ENCODE measurements at places on chromosomes 3 and 15. TPM values are rescaled to one million over a fixed set of nuclear protein-coding genes. Genes with fewer than 3 reads are reported as not detected.

Gene AADACL2
- not detected for total RNA-seq

Gene TEX55
- not detected for total RNA-seq

DNA sequence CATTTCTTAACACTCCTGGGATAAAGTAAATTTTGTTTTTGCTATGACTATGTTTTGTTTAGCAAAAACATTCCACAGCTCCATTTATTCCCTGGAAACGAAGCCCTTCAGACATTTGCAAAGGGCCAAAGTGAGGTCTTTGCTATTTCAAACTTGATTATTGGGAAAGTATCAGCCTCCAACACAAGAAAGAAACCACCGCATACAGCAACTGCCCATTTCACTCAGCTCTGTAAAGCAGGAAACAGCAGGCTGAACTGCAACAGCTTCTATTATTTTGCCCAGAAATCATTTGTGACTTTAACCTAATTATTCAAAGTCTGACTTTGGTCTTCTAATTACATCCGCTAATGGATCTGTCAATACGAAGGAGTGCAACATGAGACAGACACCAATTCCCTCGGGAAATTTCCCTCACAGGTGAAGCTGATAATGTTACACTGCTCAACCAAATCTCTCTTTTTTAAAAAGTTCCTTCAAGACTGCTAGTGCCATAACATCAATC, 72.1 kb downstream of the RFTN1 start:
- no peaks in the 10 kb centered on the region for H3K27me3 ChIP-seq
- H3K4me3 ChIP-seq, result no peak overlapping the region
- H3K4me1 ChIP-seq, result no peaks in the 10 kb centered on the region
- H3K27ac ChIP-seq, result peak overlapping the region; percentile 12
- H3K36me3 ChIP-seq, result no peaks in the 10 kb centered on the region

DNA sequence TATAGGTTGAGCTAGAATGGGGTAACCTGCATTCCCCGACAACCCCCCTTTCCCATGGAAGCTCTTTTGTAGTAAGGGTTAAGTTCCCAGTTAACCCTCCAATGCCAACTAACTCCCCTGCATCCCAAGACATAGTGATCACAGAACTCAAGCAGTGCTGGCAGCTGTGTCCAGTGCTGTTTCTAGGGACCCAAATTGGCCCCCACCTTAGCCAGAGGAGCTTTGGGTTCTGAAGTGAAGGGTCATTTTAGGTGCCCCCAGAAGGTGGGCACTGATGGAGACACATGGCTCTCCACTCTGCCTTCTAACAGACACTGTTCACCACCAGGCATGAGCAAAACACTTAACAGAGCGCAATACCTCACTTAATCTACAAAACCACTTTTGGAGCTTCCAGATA, 7.1 kb downstream of the FBXL22 start:
- no peak overlapping the region for H3K27ac ChIP-seq
- H3K4me3 ChIP-seq, result peak overlapping the region; percentile 49
- no peak for DNase-seq
- H3K36me3 ChIP-seq, result peaks cover 3% of the 10 kb centered on the region

GRCh38 chr15:100152463-100152862, 189.3 kb downstream of the ADAMTS17 start:
- DNase-seq, result no peak
- H3K27ac ChIP-seq, result no peak overlapping the region
- peaks cover 15% of the 10 kb centered on the region for H3K36me3 ChIP-seq
- H3K4me1 ChIP-seq, result peaks cover 2% of the 10 kb centered on the region

DNA sequence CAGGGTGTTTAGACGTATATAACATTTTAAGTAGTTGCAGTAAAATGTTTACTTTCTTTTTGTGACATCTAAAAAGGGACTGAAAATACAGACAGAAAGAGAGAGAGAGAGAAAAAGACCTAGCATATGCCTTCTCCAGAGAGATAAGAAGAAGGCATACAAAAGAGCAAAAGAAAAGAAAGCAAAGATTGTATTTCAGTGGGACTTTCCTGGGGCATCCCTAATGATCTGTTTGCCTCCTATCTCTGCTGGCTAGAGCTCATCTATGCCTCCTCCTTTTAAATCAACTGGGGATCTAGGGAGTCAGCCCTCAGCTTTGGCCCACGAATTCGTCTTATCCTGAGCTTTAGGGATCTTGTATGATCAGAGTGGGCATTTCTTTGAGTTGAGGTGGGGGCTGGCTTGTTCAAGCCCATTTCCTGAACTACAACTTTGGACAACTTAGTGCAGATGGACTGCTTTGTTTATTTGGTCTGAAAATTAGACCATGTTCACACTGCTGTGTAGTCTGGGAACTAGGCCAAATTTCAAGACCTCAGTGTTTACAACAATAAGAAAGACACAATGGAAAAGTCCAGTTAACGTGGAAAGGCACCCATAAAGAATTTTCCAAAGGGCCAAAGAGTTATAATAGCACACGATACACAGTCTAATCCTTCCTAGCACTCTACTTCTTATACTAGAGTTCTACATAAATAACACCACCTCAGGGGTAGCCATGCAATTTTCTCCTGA, 61.0 kb downstream of the ATP8B4 start:
- no peak overlapping the region for H3K4me3 ChIP-seq
- no peaks in the 10 kb centered on the region for H3K36me3 ChIP-seq
- no peak overlapping the region for H3K27ac ChIP-seq
- no peak for DNase-seq

- H3K4me3 ChIP-seq, result no peak overlapping the region
- H3K36me3 ChIP-seq, result no peaks in the 10 kb centered on the region
- no peaks in the 10 kb centered on the region for H3K27me3 ChIP-seq
- H3K27ac ChIP-seq, result no peak overlapping the region
- no peak for DNase-seq
Observed at GRCh38 chr3:66778777-66779176, 219.3 kb upstream of the KBTBD8 start.

GRCh38 chr3:23239211-23240068, 36.3 kb downstream of the UBE2E2 start:
- no peaks in the 10 kb centered on the region for H3K36me3 ChIP-seq
- H3K27ac ChIP-seq, result no peak overlapping the region
- H3K4me3 ChIP-seq, result no peak overlapping the region
- DNase-seq, result no peak

- peaks cover 3% of the 10 kb centered on the region for H3K27me3 ChIP-seq
- no peak overlapping the region for H3K4me3 ChIP-seq
- H3K27ac ChIP-seq, result no peak overlapping the region
- H3K4me1 ChIP-seq, result peaks cover 42% of the 10 kb centered on the region
Observed at GRCh38 chr15:77624868-77625267, 7.8 kb downstream of the LINGO1 start.

DNA sequence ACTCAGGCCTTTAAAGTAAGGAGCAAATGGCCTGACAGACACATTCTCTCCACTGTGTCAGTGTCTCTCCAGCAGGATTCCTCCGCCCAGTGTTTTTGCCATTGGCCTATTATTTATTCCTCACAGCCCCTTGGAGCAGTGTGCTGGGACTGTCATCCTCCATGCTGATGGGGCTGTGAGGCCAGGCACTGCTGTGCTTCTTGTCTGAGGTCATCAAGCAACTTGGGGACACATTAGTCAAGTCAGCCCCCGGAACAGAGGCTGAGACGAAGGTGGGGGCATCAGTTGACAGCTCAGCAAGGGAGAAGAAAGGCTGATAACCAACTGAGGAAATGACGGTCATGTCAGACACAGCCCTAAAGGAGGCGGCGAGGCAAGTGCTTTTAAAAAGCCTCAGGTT, 67.4 kb downstream of the XXYLT1 start:
- DNase-seq, result no peak
- peak overlapping the region; percentile 58 for H3K4me3 ChIP-seq
- H3K36me3 ChIP-seq, result peaks cover 2% of the 10 kb centered on the region

DNA sequence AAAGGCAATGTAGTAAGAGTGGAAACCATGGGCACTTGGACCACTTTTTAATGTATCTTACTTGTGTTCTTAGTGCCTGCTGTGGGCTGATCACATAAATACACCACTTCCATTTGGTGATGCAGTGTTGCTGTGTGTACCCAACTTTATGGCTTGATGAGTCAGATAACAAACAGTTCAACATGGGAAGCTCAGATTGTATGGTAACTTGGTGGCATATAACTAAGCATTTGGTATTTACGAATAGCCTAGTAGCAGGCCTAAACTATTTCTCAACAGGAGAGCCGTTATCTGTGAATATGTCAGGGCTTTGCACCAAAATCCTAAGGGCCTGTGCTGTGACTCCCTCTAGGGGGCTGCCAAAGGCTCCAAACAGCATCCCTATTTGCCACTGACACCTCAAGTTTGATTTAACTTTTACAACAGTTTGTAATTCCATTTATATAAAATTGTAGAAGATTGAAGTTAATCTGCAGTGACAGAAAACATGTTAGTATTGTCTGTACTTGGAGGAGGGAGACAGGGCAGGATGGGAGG, 640.4 kb upstream of the CADM2 start:
- no peak overlapping the region for H3K4me3 ChIP-seq
- no peaks in the 10 kb centered on the region for H3K4me1 ChIP-seq
- no peak overlapping the region for H3K27ac ChIP-seq

Measured in neural crest cell (in vitro differentiated cells).